Daoy (cell line): ENCODE measurements at places on chromosomes 4 and X.

- DNase-seq: no peak
Observed at GRCh38 chr4:186826846-186827533, 103.3 kb upstream of the FAT1 start.

- peak; percentile 5 for DNase-seq
Observed at GRCh38 chrX:136954930-136955329, 74.4 kb upstream of the RBMX start.

DNA sequence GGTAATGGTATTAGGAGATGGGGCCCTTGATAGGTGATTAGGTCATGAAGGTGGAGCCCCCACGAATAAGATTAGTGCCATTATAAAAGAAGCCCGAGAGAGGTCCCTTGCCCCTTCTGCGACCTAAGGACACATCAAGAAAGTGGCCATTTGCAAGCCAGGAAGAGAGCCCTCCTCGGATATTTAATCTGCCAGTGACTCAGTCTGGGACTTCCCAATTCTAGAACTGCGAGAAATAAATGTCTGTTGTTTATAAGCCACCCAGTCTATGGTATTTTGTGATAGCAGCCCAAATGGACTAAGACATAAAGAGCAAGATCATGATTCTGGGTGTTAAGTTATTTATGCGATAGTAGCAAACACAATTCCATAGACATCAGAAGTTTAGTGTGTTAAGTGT, 192.2 kb downstream of the LDB2 start:
- DNase-seq: no peak

- peak; percentile 14 for DNase-seq
Observed at GRCh38 chr4:23455456-23456158, 434.2 kb downstream of the PPARGC1A start.

GRCh38 chrX:119467433-119467832, 811 bp upstream of the SLC25A5 start:
- DNase-seq: no peak

DNA sequence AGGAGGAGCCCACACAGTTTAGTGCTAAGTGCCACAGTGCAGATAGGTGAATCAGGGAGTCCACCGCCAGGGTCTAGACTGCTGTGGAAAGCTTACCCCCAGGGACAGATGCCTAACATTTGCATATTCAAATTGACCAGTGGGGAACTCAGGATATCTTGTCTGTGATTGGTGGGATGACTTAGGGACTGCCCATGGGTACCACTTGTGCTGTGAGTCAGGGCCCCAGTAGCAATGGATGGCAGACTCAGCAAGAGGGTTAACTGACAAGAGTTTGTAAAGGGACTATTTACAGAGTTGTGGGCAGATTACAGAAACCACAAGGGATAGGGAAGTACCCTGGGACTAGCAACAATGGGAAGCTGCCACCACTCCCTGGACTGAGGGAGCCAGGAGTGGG, 282.1 kb downstream of the BCOR start:
- peak; percentile 74 for DNase-seq

DNA sequence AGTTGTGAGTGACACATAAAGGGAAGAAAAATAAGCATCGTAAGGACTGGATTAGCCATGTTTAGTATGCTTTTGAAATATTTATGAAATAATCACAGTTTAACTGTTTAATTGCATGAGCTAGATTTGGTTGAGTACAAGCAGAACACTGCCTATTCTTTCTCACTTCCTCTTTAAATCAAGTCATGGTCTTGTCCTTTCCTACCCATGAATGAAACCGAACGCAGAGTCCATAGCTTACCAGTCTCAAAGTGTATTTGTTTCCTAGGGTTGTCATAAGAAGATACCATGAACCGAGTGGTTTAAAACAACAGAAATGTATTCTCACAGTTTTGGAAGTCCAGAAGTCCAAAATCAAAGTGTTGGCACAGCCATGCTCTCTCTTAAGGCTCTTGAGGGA, 684.0 kb upstream of the MAGEB2 start:
- no peak for DNase-seq
